HuH-7.5 (cell line): ENCODE measurements at places on chromosomes 11 and 22.

- DNase-seq = no peak
Observed at GRCh38 chr11:81725701-81726100, 1008.0 kb downstream of the FAM181B start.

GRCh38 chr22:31814942-31815341 lies 61.1 kb downstream of the DEPDC5 start:
- no peak for DNase-seq

GRCh38 chr11:118180300-118180703 lies 3.9 kb upstream of the SCN2B start:
- no peak for DNase-seq

GRCh38 chr11:62574363-62575071 lies 826 bp upstream of the EEF1G start:
- no peak for DNase-seq

GRCh38 chr11:112318184-112318591 lies 57.5 kb upstream of the PLET1 start:
- DNase-seq = no peak

- no peak for DNase-seq
Observed at GRCh38 chr11:102799681-102800340, 1.9 kb upstream of the MMP1 start.

DNA sequence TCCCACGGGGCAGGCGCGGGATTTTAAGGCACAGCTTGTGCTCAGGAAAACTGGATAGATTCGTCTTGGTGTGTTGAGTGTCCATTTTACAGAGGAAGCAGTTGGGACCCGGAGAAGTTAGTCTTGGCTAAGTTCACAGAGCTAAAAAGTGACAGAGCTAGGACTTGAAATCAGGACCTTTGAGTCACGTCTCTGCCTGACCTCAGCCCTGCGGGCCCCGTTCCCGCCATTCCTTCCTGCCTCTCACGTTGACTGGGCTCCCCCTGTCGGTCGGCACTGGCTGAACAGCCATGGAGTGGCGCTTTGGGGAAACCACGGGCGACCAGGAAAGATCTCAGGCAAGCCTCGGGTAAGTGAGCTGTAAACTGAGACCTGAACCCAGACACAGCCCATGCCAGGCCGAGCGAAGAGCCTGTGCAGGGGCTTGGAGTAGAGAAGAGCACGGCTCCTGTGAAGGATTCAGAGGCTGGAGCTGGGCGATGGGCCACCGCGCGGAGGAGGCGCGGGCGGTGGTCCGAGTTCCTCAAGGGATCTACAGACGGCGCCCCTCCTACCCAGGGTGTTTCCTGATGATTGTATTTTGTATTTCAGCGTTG lies 54.1 kb downstream of the WNT11 start:
- DNase-seq = peak; percentile 89

GRCh38 chr11:30730011-30730410 lies 143.9 kb upstream of the MPPED2 start:
- DNase-seq = no peak

DNA sequence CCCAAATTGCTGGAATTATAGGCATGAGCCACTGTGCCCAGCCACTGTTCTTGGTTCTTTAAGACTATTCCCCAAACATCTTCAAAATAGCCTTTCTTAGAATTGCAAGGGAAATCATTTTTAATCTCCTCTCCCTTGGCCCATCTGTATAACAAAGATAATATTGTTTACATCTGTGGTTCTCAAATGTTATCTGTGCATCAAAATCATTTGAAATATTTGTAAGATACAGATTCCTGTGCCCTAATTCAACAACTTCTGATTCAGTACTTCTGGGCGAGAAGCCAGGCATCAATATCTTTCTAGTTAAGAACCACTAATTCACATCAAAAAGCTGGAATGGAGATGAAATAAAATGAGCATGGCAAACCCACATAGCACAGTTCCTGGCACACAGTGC lies 83.0 kb downstream of the TMPRSS5 start:
- no peak for DNase-seq

GRCh38 chr22:49141761-49142160 lies 685.9 kb downstream of the BRD1 start:
- no peak for DNase-seq

DNA sequence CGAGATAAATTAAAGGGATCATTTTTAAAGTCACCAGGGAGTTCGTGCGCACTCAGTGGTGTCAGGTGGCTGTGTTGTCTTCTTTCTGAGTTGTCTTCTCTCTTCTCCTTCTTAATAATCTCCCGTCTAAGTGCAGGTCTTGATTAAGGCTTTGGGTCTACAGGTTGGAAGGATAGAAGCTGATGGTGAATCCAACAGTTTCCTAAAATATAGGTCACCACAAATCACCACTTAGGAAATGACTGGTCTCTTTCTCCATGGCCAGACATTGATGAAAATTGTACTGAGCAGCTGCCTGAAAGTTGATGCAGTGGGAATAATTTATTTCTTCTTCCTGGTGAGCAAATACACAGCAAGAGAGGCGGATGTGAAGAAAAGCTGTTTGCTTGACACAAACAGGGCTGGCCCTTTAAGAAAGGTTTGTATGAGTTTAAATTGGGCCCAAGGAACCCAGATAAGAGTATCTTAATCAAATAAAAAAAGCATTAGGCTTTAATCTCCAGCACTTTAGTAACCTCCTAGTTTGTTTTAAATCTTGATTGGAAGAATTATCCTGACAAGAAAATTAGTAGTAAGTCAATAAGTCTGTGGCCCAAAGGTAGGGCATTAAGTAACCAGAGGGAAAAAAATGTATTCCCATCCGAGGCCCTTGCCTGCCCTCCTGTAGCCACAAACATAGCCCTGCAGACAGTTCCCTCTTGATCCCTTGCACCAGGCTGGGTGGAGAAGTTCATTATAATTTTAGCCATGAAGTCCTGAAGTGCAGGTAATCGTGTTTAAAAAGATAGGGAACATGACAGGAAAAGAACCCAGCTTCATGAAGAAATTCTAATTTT lies 245.8 kb downstream of the KIRREL3 start:
- DNase-seq = no peak

DNA sequence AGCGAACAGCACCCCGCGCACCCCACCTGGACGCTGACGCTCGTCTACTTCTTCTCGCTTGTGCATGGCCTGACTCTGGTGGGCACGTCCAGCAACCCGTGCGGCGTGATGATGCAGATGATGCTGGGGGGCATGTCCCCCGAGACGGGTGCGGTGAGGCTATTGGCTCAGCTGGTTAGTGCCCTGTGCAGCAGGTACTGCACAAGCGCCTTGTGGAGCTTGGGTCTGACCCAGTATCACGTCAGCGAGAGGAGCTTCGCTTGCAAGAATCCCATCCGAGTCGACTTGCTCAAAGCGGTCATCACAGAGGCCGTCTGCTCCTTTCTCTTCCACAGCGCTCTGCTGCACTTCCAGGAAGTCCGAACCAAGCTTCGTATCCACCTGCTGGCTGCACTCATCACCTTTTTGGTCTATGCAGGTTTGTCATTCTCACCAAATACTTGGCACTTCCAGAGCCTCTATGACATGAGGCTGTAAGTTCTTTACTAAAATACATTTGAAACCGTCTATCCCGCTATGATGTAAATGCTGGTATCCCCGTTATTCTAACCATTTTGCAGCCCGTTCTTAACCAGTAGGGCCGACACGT lies 535 bp downstream of the AQP11 start:
- DNase-seq = peak; percentile 40

GRCh38 chr11:41578421-41579051 lies 119.1 kb upstream of the LRRC4C start:
- no peak for DNase-seq

- DNase-seq = no peak
Observed at GRCh38 chr11:2267306-2267850, 3.0 kb downstream of the ASCL2 start.

- DNase-seq = no peak
Observed at GRCh38 chr11:58763120-58763490, 31.4 kb upstream of the GLYAT start.

DNA sequence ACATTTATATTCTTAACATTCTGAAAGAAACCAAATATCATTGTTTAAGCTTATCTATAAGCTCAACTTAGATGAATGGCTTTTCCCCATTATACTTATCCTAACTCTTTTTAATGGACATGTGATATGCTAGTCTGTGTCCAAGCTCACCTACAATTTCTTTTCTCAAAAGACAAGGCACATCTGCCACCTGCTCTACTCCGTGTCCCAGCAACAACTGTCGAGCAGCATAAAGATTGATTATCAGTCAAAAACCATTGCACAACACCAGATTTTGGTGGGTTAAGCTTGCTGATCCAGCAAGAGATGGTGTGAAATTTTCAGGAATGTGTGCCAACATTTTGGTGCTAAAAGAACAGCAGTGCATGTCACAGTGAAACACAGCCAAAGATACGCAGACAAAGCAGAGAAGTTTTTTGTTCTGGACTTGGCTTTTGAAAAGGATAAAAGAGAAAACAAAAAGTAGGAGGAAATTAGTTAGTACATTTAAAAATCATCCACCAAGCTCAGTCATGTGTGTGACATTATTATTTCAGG lies 65.8 kb downstream of the DCDC1 start:
- DNase-seq = no peak

DNA sequence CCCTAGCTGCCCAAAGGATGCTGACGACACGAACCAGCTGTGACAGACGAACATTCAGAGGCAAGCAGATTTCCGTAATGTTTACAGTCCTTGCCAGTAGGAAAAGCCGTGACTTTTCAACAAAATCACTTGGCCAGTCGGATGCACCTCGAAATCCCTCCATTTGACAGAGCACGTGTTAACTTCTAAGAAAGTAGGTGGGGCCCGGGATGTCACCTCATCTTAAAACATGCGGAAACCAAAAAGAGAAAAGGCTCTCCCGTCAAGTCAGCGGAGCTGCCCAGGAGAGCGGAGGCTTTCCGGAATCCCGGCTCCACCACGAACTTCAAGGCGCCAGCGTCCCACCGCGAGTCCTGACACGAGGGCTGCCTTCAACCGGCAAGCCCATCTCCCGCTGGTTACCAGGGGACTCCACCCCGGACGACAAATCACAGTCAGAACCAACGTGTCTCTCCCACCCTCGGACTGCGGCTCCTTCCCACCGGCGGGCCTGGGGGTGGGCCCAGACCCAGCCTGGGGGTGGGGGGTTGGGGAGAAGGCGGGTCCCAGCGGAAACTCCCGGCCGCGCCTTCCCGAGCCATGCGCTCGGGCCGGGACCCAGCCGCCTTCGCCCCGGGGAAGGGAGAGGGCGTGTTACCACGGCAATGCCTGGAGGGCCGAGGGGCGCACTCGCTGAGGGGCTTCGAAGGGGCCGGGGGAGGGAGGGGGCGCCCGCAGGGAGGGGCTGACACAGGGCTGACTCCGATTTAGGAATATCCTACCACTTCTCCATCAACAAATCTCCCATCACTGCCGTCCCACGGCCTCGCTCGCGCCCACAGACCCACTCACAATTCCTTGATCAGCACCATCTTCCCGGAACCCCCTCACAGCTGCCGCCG lies 475 bp downstream of the PITPNB start:
- peak; percentile 38 for DNase-seq

GRCh38 chr11:117923275-117923674 lies 5.9 kb downstream of the TMPRSS13 start:
- DNase-seq = no peak

DNA sequence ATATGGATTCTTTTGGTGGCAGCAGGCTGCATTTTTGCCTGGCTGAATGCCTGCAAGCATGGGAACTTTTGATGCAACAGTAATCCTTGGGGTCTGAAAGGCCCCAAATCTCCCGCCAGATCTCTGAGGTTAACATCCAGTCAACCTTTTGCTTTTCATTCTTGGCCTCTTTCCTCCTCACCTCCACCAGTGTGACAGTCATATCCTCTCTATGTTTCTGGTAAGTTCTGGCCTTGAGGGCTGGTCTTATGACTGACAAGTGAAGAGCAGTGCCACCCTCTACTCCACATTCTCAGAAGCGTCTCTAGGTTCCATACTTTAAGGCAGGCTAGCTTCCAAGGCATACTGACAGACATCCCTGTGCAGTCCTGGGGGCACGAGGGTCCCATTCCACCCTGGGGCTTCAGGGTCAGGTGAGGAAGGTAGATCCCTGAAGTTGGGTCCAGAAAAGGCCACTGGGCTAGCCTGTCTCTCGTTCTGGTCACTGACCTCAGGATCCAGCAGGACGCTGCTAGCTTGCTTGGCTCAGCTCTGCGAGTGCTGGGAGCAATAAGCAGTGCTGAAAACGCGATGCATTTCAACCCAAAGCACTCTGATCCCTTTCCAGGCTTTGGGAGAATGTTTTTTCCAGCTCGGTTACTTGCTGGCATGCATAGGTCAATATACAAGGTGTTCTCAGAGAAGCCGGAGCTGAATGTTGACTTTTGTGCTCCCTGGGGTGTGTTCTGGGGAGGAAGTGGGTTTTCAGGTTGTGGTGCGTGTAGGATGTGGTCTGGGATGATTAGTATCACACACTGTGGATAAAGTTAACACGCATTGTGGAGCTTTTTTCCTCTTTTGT lies 75.2 kb downstream of the PTPRJ start:
- DNase-seq = no peak

DNA sequence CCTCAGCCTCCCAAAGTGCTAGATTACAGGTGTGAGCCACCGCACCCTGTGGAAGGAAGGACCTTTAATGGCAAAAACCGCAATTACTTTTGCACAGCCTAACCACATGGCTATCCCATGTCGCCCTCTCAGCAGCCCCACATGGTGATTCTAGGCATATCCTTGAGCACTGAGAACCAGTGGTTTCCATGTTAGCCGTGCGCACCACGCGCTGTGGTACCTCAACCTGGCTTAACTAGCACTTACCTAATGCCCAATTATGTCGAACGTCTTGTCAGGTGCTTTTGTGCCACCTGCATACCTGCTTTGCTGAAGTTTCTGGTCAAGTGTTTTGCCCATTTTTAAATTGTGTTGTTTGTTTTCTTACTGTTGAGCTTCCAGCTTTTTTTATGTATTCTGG lies 697.9 kb downstream of the BRD1 start:
- no peak for DNase-seq

DNA sequence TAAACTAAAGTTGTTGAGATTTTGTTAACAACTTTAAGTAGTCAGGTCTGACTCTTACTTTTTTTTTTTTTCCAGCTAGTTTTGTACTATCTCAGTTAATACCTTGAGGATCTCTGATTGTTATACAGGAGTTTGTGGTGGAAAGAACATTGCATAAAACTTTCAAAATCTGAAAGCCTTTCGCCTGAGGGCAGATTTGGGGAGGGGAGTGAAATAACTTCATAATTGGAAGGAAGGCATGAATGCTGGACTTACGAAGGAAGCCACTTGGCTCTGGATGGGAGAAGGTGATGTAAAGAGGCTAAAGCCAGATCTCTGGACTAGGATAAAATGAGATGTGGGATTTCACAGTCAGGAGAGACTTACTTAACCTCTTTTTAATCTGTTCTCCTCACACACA lies 18.2 kb upstream of the FAT3 start:
- no peak for DNase-seq

GRCh38 chr11:35914816-35915215 lies 29.0 kb upstream of the LDLRAD3 start:
- no peak for DNase-seq

DNA sequence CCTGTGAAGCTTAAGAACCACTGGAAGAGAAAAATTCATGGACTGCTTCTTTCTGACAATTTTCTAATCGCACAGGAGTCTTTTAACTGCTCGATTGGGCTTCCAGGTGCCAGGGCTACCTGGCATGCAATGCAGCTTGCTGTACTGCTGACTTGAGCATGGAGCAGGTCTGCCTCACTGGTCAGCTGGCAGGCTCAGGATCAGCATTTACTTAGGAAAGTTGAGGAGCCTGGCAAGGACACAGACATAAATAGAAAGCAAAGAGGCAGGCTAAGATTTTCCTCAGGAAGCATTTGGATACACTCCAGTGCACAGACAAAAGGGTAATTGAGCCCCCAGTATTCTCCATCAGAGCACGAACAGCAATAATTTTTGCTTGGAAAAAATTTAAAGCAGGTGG lies 163.5 kb downstream of the CSNK2A3 start:
- no peak for DNase-seq

- DNase-seq = no peak
Observed at GRCh38 chr11:1121813-1122663, 35.7 kb upstream of the MUC5AC start.
